Adrenal gland (tissue), 19 donors: ENCODE measurements at places on chromosomes 12 and 14. TPM values are rescaled to one million over a fixed set of nuclear protein-coding genes. Genes with fewer than 3 reads are reported as not detected.

Gene DEPDC4
- 1.2 TPM for polyA plus RNA-seq

Gene BCL2L14
- not detected for polyA plus RNA-seq

Gene TAS2R42
- polyA plus RNA-seq = not detected

Gene NFE2
- polyA plus RNA-seq = 0.13 TPM

Gene KRT6C
- polyA plus RNA-seq = 0.17 TPM

Gene ASB2
- 0.44 TPM for polyA plus RNA-seq

Gene CYP27B1
- 3.8 TPM for polyA plus RNA-seq

Gene FITM1
- polyA plus RNA-seq = 13.4 TPM

Gene MAP3K9
- 1.3 TPM for polyA plus RNA-seq

Gene TMTC2
- 1.8 TPM for polyA plus RNA-seq

Gene CCDC38
- 0.92 TPM for polyA plus RNA-seq

Gene EPYC
- polyA plus RNA-seq = not detected

Gene PHC1
- polyA plus RNA-seq = 43.1 TPM

Gene POTEM
- not detected for polyA plus RNA-seq

Gene CISTR
- not detected for polyA plus RNA-seq

Gene SPTB
- polyA plus RNA-seq = 1.3 TPM

Gene KRT72
- not detected for polyA plus RNA-seq

Gene DGKA
- 21.1 TPM for polyA plus RNA-seq

Gene TGM1
- 2.7 TPM for polyA plus RNA-seq

Gene BCL11B
- 0.24 TPM for polyA plus RNA-seq

Gene OR6C6
- not detected for polyA plus RNA-seq

Gene DPY19L2
- 7.3 TPM for polyA plus RNA-seq

Gene PIK3C2G
- 0.57 TPM for polyA plus RNA-seq

Gene CD27
- 2.1 TPM for polyA plus RNA-seq

Gene DMAC2L
- polyA plus RNA-seq = 15.0 TPM

Gene FGD6
- polyA plus RNA-seq = 2.3 TPM

Gene RASAL1
- polyA plus RNA-seq = 38.9 TPM

Gene RFX4
- not detected for polyA plus RNA-seq

Gene SLC35F4
- not detected for polyA plus RNA-seq

Gene GPR68
- 1.2 TPM for polyA plus RNA-seq

Gene PSMD9
- 31.5 TPM for polyA plus RNA-seq

Gene TSPAN11
- 0.95 TPM for polyA plus RNA-seq

Gene MANSC4
- not detected for polyA plus RNA-seq

Gene CLEC9A
- 0.10 TPM for polyA plus RNA-seq

Gene FGF23
- not detected for polyA plus RNA-seq

Gene RERGL
- polyA plus RNA-seq = 23.9 TPM

Gene COX8C
- polyA plus RNA-seq = not detected

Gene C12orf56
- polyA plus RNA-seq = not detected

Gene PRICKLE1
- polyA plus RNA-seq = 1.0 TPM

Gene ACSS3
- 12.9 TPM for polyA plus RNA-seq

Gene SDSL
- 15.9 TPM for polyA plus RNA-seq

Gene VWF
- polyA plus RNA-seq = 10.5 TPM

Gene CCND2
- polyA plus RNA-seq = 47.4 TPM

Gene CLEC6A
- not detected for polyA plus RNA-seq

Gene FAIM2
- 13.4 TPM for polyA plus RNA-seq

Gene BIN2
- polyA plus RNA-seq = 4.6 TPM

Gene IGFBP6
- 478 TPM for polyA plus RNA-seq

Gene CTSG
- polyA plus RNA-seq = 0.13 TPM

Gene PLEK2
- polyA plus RNA-seq = 35.8 TPM

Gene CEP128
- polyA plus RNA-seq = 2.7 TPM

Gene TC2N
- 3.8 TPM for polyA plus RNA-seq

Gene GARIN6
- polyA plus RNA-seq = not detected

Gene GYS2
- polyA plus RNA-seq = 0.07 TPM
